ENCODE measurements at places on chromosomes 5 and 9. TPM values are rescaled to one million over a fixed set of nuclear protein-coding genes. Genes with fewer than 3 reads are reported as not detected.

Gene CATSPER3
- 0.49 TPM for total RNA-seq

Gene PRUNE2
- 3.1 TPM for total RNA-seq

Gene NUDT12
- total RNA-seq = 13.6 TPM

Gene PCDHB5
- total RNA-seq = 2.3 TPM

Gene PCDHGA2
- total RNA-seq = 7.8 TPM

Gene EEIG1
- total RNA-seq = 20.7 TPM

Gene FOXD4L3
- not detected for total RNA-seq

Gene C1QTNF2
- total RNA-seq = 1.4 TPM

Gene PSD2
- not detected for total RNA-seq

Gene TLE1
- total RNA-seq = 8.5 TPM

Gene PCDHGA4
- total RNA-seq = 7.3 TPM

Gene LPAR1
- 12.4 TPM for total RNA-seq

Gene RNF224
- not detected for total RNA-seq

Gene PDGFRB
- total RNA-seq = 39.7 TPM

Gene EFNA5
- total RNA-seq = 28.2 TPM

Gene CMYA5
- total RNA-seq = 1,210 TPM

Gene ZBTB26
- 5.4 TPM for total RNA-seq

Gene RNF183
- total RNA-seq = not detected

Data from left ventricle myocardium inferior (tissue), 1 donor.